ENCODE measurements at places on chromosomes 7 and 10.

GRCh38 chr10:6009961-6010360 is 32.6 kb upstream of the IL15RA start:
- no peak overlapping the region for H3K27ac ChIP-seq
- H3K4me1 ChIP-seq = peaks cover 15% of the 10 kb centered on the region
- DNase-seq = no peak
- H3K4me3 ChIP-seq = no peak overlapping the region

- H3K36me3 ChIP-seq = no peaks in the 10 kb centered on the region
- peak overlapping the region; percentile 90 for H3K4me3 ChIP-seq
- peaks cover 41% of the 10 kb centered on the region for H3K27me3 ChIP-seq
Measured at GRCh38 chr10:70051848-70052247, 798 bp upstream of the MACROH2A2 start.

- peaks cover 9% of the 10 kb centered on the region for H3K27me3 ChIP-seq
- no peak overlapping the region for H3K4me3 ChIP-seq
- DNase-seq = no peak
- no peak overlapping the region for H3K27ac ChIP-seq
- peaks cover 3% of the 10 kb centered on the region for H3K4me1 ChIP-seq
Measured at GRCh38 chr10:5089865-5090264, 4.3 kb upstream of the AKR1C3 start.

DNA sequence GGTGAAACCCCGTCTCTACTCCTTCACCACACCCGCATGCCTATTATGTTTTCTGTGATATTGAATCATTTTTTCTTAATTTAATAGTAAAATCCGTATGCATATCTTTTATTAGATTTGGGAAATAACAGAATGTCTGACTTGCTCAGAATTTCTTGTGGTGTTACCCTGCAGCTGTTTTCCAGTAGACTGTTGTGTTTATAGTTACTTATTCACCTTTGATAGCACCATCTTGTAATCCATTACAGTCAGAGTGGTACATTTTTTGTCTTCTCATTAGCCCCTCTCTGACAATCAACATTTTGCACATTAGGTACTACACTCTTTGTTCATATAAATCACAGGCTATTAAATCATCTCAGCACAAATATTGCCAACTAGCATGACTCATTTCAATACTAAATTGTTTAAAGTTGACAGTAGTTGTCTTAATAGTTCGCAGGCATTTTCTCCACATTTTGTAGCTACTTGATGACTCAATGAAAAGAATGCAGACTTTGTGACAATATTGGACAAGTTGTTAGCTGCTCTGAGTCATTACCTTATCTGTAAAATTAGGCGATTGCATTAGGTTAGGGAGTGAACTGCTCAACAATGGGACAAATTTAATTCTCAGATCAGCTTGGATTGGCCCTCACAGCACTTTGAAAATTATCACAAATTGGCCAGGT is 17.8 kb upstream of the SLC16A12 start:
- no peaks in the 10 kb centered on the region for H3K36me3 ChIP-seq
- H3K4me1 ChIP-seq = peaks cover 2% of the 10 kb centered on the region
- no peak overlapping the region for H3K27ac ChIP-seq
- no peak overlapping the region for H3K4me3 ChIP-seq

DNA sequence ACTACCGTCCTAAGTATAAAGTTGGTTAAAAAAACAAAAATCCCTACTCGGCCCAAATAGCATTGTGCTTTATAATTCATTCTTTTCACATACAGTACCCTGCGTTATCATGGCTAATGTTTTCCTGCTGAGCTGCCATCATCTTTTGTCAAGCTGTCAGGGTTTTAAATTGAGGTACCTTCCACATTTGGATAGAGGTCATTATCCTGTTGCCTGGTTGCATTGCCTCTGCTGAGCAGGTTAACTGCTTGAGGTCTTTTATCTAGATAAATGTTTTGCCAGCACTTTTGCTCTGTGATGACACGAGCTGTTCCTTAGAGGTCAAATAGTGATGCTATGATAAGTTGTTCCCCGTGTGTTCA is 94.4 kb upstream of the FZD1 start:
- no peaks in the 10 kb centered on the region for H3K4me1 ChIP-seq
- H3K4me3 ChIP-seq = no peak overlapping the region
- H3K27me3 ChIP-seq = no peaks in the 10 kb centered on the region
- no peak overlapping the region for H3K27ac ChIP-seq
- no peaks in the 10 kb centered on the region for H3K36me3 ChIP-seq

All from T-helper 17 cell (primary cell).